ENCODE measurements at places on chromosomes 13 and 19. TPM values are rescaled to one million over a fixed set of nuclear protein-coding genes. Genes with fewer than 3 reads are reported as not detected.

The CEACAM21 gene
- total RNA-seq: not detected

The CTXN1 gene
- 9.0 TPM for total RNA-seq

DNA sequence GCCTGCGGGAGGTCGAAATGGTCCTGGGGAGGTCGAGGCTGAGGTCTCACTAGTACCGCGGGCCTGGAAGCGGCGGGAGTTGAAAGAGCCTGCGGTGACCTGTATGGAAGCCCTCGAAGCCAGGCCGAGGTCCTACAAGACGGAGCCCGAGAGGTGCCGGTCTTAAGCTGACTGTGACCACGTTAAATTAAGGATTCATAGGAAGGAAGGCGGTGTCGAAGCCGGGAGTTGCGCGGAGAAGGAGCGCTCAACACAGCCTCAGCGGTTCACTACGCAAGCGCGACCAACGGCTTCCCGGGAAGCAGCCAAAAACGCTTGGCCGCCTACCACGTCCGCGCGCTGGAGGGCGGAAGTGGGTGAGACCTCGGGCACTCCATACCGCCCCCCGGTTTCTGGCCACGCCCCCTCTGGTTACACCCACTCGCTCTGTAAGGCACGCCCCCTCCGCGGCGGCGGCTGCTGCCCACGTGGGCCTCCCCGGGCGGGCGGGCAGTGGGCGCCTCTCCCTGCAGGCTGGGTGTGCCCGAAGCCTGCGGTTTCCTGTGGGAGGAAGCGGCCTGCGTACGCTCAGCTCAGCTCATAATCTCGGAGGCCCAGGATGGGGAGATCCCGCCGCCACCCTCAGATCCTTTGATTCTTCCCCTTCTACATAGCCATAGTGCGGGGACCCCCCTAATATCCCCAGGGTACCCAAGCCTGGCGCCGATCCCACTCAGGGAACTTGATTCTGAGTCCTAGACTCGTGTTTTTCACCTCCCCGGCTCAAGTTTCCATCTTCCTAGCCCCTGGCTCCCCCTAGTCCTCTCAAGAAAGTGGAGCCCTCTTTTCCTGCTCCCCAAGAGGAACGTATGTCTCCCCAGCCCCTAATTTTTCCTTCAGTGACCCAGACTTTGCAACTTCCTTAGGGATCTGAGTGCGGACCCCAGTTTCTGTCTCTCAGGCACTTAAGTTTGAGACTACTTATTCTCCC, 3.4 kb upstream of the EMP3 start:
- H3K4me1 ChIP-seq: peaks cover 29% of the 10 kb centered on the region
- H3K27ac ChIP-seq: peak overlapping the region; percentile 94
- peak overlapping the region; percentile 70 for H3K4me3 ChIP-seq
- no peaks in the 10 kb centered on the region for H3K36me3 ChIP-seq

DNA sequence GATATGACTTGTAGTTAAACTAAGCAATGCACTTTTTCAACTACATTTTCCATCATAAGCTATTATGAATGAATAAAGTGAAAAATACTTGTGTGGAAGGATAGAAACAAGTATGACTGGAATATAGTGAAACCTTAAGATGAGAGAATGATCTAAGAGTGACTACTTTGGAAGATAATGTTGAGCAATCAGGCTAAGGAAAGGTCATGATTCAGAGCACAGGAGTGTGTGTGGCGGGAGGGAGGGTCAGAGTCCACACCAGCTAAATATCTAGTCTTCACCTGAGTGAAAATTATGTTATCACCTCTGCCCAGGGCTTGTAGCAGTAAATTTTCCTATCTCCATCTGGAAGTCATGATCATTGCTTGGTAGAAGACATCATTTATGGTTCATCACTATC, 833.4 kb upstream of the ATXN8OS start:
- no peak overlapping the region for H3K27ac ChIP-seq
- no peaks in the 10 kb centered on the region for H3K4me1 ChIP-seq
- DNase-seq: no peak

DNA sequence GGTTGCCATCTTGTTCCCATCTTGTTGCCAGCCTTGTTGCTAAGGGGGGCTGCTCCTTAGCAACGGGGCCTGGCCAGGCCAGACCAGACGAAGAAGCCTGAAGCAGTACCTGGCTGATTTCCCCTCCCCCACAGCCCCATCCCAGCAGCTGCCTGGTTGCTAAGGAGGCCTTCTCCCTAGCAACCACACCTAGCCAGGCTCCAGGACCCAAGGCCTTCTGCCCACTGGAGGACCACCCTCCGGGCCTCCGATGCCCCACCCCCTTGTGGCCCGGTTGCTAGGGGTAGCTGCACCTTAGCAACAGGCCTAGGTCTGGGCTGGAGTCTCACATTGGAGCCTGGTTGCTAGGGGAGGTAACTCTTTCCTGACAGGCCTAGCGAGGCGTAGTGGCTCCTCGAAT, 3.9 kb downstream of the PRRG2 start:
- no peak overlapping the region for H3K27ac ChIP-seq
- H3K4me3 ChIP-seq: no peak overlapping the region
- no peaks in the 10 kb centered on the region for H3K27me3 ChIP-seq
- H3K4me1 ChIP-seq: no peaks in the 10 kb centered on the region

DNA sequence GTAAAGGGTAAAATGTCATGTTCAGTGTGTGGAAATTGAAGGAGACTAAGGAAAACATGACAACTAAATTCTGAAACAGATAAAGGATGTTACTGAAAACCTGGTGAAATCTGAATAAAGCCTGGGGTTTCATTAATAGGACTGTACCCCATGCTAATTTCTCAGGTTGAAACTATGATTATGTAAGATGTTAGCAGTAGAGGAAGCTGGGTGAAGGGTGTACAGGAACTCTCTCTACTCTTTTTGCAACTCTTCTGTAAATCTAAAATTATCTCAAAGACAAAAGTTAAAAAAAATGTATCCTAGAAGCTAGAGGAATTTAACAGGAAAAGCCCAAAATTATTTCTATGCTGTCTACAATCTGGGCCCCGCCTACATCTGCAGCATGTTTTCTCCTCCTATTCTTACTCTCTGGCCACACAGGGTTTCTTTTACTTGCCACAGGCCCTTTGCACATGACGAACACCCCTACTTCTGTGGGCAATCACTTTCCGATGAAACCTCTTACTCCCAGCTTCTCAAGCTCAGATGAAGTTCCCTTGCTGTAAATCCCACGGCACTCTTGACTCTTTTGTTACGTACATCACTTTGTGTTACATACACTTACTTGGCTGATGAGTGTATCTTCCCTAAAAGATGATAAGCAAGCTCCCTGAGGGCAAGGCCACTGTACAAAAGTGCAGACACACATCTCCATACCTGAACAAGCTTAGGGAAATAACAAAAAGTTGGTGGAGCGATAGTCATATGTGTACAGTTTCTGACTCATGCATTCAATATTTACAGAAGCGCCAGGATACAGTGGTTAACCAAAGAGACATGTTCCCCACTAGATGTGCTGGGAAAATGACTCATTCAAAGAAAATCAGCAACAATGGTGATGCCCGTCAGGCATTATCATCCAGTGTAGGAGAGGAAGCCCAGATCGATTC, 32.6 kb downstream of the RUBCNL start:
- peaks cover 22% of the 10 kb centered on the region for H3K4me1 ChIP-seq
- peak overlapping the region; percentile 98 for H3K27ac ChIP-seq
- DNase-seq: peak; percentile 97
- H3K36me3 ChIP-seq: no peaks in the 10 kb centered on the region
- no peaks in the 10 kb centered on the region for H3K27me3 ChIP-seq
- peak overlapping the region; percentile 49 for H3K4me3 ChIP-seq

GRCh38 chr19:5103812-5104410, 135.0 kb downstream of the KDM4B start:
- H3K36me3 ChIP-seq: peaks cover 16% of the 10 kb centered on the region
- no peak for DNase-seq
- H3K4me3 ChIP-seq: no peak overlapping the region
- no peak overlapping the region for H3K27ac ChIP-seq
- no peaks in the 10 kb centered on the region for H3K27me3 ChIP-seq

DNA sequence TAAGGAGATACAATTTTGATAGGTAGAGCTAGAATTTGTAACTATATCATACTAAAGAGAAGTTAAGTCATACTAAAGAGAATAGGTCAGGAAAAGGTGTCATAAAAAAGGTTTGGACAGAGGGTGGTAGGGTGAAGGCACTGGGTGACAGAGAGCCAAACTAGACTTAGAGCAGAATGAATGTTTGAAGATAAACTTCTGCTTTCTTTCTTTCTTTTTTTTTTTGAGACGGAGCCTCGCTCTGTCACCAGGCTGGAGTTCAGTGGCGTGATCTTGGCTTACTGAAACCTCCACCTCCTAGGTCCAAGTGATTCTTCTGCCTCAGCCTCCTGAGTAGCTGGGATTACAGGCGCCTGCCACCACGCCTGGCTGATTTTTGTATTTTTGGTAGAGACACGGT, 44.1 kb downstream of the TM9SF2 start:
- H3K4me3 ChIP-seq: no peak overlapping the region
- no peaks in the 10 kb centered on the region for H3K4me1 ChIP-seq
- peaks cover 59% of the 10 kb centered on the region for H3K36me3 ChIP-seq
- H3K27ac ChIP-seq: no peak overlapping the region
- H3K27me3 ChIP-seq: no peaks in the 10 kb centered on the region

All from GM23248 (cell line).